ENCODE measurements at places on chromosomes 3 and 15. TPM values are rescaled to one million over a fixed set of nuclear protein-coding genes. Genes with fewer than 3 reads are reported as not detected.

The CYP1A1 gene
- total RNA-seq, result 73.8 TPM

DNA sequence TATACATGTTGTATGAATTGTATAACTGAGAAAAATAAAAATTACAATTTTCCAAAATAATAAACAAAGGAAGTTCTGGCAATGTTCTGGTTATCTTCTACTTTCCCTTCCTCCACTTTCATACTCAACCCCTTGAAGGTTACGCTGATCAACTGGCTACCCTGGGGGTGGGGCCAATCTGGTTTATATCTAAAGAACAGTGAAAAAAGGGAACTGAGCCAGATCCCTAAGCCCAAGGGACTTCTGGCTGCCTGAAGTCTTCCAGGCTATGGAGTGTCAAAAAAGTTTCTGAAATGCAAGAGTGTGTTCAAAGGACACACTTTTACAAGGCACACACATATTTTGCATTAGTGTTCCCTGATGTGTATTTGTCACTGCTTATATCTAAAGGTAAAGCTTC, 591.9 kb downstream of the ROBO1 start:
- H3K27me3 ChIP-seq, result no peaks in the 10 kb centered on the region
- no peak for DNase-seq
- no peak overlapping the region for H3K4me3 ChIP-seq
- no peaks in the 10 kb centered on the region for H3K4me1 ChIP-seq
- no peak overlapping the region for H3K27ac ChIP-seq

GRCh38 chr3:44439499-44440295, 37.8 kb downstream of the ZNF445 start:
- H3K27ac ChIP-seq, result no peak overlapping the region
- H3K4me1 ChIP-seq, result peaks cover 5% of the 10 kb centered on the region
- DNase-seq, result no peak
- no peak overlapping the region for H3K4me3 ChIP-seq
- H3K36me3 ChIP-seq, result no peaks in the 10 kb centered on the region

GRCh38 chr3:146166415-146166821, 5.4 kb upstream of the PLOD2 start:
- H3K27me3 ChIP-seq, result no peaks in the 10 kb centered on the region
- no peak for DNase-seq
- H3K4me3 ChIP-seq, result no peak overlapping the region
- no peaks in the 10 kb centered on the region for H3K4me1 ChIP-seq
- no peaks in the 10 kb centered on the region for H3K36me3 ChIP-seq

GRCh38 chr15:59632714-59633113, 21.1 kb downstream of the GCNT3 start:
- H3K36me3 ChIP-seq, result no peaks in the 10 kb centered on the region
- no peaks in the 10 kb centered on the region for H3K27me3 ChIP-seq
- peak; percentile 40 for DNase-seq

- no peak overlapping the region for H3K27ac ChIP-seq
- peak; percentile 58 for DNase-seq
- no peaks in the 10 kb centered on the region for H3K36me3 ChIP-seq
Observed at GRCh38 chr3:11059090-11059798, 66.7 kb downstream of the SLC6A1 start.

GRCh38 chr3:32147509-32147908, 41.1 kb downstream of the GPD1L start:
- H3K27me3 ChIP-seq, result no peaks in the 10 kb centered on the region
- no peak for DNase-seq
- no peak overlapping the region for H3K4me3 ChIP-seq
